ENCODE measurements at places on chromosomes 1 and 21.

GRCh38 chr1:175646439-175647209, 96.8 kb downstream of the TNR start:
- DNase-seq = no peak

GRCh38 chr1:110420874-110421793, 13.6 kb upstream of the LAMTOR5 start:
- no peak for DNase-seq

- peak; percentile 14 for DNase-seq
Measured at GRCh38 chr1:236795757-236796667, 920 bp downstream of the MTR start.

DNA sequence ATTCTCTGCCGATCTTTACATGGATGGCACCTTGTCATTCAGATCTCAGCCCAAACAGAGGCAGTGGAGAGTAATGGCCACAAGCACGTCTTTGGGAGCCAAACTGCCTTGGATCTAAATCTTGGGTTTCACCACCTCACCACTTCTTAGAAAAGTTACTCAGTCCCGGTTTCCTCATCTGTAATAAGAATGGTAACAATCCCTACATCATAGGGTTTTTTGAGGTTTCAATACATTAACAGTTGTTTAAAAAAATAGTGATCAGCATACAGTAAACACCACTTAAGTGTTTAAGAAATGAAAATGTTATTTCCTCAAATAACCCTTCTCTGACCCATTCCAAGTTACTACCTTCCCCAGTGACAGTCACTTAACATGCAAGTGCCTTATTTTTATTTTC, 38.5 kb upstream of the KCNA3 start:
- DNase-seq = no peak

DNA sequence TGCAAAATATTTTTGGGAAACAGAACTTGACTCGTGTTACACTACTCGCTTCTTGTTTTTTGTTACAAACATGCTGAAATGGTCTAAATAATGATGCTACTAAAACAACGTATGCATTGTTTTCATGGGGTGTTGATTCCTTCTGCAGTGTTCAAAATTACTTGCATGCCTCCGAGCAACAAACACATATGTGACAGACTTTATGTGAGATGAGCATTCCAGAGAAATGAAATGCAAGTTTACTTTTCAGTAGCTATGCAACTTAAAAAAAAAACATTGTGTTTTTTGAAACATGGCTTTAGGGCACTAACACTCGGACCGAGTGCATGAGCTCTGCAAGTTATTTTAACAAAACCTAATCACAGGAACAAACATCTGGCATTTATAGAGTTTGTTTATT, 84.8 kb downstream of the CAMTA1 start:
- DNase-seq = no peak

- no peak for DNase-seq
Measured at GRCh38 chr1:153774780-153775457, at the start of gene SLC27A3. TSS of gene SLC27A3 (plus strand) at chr1:153775407. CDS start at chr1:153775498, 91 bp downstream.

DNA sequence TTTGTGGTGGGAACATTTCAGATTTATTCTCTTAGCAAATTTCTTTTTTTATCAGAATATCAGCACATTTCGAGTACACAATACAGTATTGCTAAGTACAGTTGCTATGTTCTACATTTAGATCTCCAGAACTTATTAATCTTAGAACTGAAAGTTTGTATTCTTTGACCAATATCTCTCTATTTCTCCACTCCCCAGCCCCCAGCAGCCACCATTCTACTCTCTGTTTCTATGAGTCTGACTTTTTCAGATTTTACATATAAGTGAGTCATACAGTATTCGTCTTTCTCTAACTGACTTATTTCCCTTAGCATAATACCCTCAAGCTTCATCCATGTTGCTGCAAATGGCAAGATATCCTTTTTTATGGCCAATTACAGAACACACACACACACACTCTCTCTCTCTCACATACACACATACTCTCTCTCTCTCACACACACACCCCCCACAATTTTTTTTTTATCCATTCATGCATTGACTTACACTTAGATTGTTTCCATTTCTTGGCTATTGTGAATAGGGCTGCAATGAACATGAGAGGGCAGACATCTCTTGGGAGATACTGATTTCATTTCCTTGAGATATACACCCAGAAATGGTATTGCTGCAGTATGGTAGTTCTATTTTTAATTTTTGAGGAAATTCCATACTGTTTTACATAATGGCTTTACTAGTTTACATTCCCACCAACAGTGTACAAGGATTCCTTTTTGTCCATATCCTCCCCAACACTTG, 15.7 kb downstream of the RPTN start:
- no peak for DNase-seq

DNA sequence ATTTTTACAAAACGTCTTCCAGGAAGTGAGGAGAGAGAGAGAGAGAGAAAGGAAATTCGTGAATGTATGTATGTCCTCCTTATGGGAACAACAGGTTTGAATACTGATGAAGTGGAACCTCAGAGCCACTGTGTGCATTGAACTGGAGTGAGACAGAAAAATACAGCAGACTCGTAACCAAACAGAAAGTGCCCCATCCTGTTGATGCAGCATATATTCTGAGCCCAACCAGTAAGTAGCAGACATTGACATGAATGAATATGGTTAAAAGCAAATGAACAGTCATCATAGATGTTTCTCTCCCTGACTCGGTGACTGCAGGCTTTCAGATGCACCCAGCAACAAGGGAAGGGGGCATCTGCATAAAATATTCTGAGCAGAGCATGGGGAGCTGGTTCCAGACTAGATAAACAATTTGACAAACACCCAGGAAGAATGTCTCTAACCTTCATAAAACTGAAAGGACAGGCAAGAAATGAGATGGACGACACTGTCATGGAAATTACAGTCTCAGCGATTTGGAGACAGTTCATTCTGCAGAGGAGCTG, 471.0 kb upstream of the PBX1 start:
- DNase-seq = no peak

- DNase-seq = peak; percentile 82
Measured at GRCh38 chr21:45698493-45699184, 55.1 kb downstream of the PCBP3 start.

GRCh38 chr1:30360753-30361152, 362.6 kb downstream of the MATN1 start:
- no peak for DNase-seq

GRCh38 chr21:45607909-45608295, 35.6 kb upstream of the PCBP3 start:
- no peak for DNase-seq

DNA sequence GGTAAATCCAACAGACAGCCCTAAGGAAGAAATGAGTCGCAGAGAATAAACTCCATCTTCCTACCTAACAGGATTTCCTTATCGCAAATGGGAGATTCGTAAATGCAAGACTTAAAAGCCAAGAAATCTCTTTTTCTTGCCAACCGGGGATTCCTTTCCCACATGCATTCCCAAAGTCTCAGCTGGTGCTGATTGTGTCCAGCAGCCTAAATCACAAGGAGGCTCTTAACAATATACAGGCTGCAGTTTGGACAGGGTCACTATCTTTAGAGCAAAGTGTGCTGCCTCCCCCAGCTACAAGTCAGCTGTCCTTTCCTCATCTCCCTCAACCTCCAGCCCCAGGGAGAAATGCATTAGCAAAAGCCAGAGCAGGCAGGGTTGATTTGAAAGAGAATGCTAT, 189.8 kb upstream of the PLXNA2 start:
- peak; percentile 13 for DNase-seq

DNA sequence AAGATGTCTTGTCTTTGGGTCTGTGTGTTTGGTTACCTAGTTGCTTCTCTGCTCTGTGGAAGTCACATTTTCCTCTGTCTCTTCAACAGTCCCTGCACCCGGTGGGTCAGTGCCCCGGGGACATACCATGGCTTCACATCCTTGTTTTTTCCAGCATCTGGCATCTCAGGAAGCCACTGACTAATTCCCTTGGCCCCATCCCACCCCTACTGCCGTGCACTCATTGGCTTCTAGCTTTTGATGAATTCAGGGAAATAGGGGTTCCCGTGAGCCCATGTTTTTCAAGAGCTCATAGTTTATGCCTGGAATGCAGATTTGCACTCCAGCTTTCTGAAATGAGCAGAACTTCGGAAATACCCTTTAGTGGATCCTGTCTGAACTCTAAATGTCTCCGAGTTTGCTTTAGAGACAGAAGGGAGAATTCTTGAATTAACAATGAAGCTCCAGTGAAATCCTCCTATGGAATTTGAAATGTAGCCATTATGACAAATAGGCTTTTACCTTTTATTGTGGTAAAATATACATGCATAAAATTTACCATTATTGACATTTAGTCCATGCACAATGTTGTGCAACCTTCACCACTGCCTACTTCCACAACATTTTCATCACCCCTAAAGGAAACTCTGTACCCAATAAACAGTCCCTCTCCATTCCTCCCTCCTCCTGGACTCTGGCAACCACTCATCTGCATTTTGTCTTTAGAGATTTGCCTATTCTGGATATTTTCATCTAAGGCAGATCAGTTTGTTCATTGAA, 67.5 kb downstream of the CLIC6 start:
- peak; percentile 18 for DNase-seq

GRCh38 chr1:53640701-53641075, 98.3 kb downstream of the GLIS1 start:
- DNase-seq = no peak

GRCh38 chr1:168344517-168344916, 63.8 kb downstream of the TBX19 start:
- no peak for DNase-seq

- no peak for DNase-seq
Measured at GRCh38 chr21:38766987-38767722, 38.6 kb upstream of the ETS2 start.

GRCh38 chr1:43660355-43660754, 10.4 kb downstream of the KDM4A start:
- DNase-seq = no peak

- no peak for DNase-seq
Measured at GRCh38 chr1:156423422-156424352, 54.7 kb downstream of the RHBG start.

- peak; percentile 60 for DNase-seq
Measured at GRCh38 chr1:236854605-236854983, 59.5 kb downstream of the MTR start.

GRCh38 chr1:86750530-86750929, 46.2 kb downstream of the SH3GLB1 start:
- no peak for DNase-seq

GRCh38 chr1:183987593-183988318, 49.8 kb downstream of the COLGALT2 start:
- peak; percentile 37 for DNase-seq

- no peak for DNase-seq
Measured at GRCh38 chr1:233868461-233868860, 36.0 kb upstream of the SLC35F3 start.

- DNase-seq = peak; percentile 17
Measured at GRCh38 chr1:37621326-37621870, 13.3 kb downstream of the RSPO1 start.

GRCh38 chr1:67945733-67946374, 104.6 kb downstream of the DIRAS3 start:
- DNase-seq = no peak

- no peak for DNase-seq
Measured at GRCh38 chr21:17949421-17949820, 130.3 kb upstream of the C21orf91 start.

GRCh38 chr1:227424159-227424680, 105.9 kb upstream of the CDC42BPA start:
- no peak for DNase-seq

Data from AG09309 (cell line).